ENCODE measurements at places on chromosomes 6 and 20.

- no peak for DNase-seq
These were observed 70.7 kb upstream of the TAB2 start for GRCh38 chr6:149246691-149247384.

DNA sequence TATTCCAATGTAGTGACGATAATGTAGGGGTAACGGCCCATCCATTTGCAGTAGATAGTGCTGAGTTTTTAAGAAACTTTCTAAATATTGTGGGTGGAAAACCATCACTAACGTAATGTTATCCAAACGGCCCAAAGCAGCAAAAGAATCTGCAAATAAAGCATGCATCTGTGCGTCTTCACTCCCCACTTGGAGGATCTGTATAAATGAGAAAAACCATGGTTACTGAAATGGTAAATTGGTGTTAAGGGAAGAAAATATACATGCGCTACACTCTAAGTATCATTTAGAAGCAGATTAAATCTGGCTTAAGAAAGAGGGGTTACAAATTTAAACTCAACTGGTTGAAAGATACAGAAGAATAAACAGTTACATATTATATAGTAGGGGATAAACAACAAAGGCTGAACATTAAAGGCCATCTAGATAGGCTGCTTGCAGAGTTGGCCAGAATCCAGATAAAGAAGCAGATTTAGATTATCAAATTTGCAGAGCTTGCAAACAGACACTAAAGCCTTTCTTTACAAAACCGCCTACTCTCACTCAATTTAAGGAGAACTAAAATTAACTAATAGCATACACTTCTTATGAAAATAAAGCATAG is 93.3 kb downstream of the SESN1 start:
- no peak for DNase-seq

GRCh38 chr6:109448615-109449014 is 7.0 kb downstream of the MICAL1 start:
- no peak for DNase-seq

- DNase-seq, result no peak
These were observed 203.6 kb downstream of the GMPR start for GRCh38 chr6:16442031-16442430.

GRCh38 chr6:7473805-7474719 is 67.4 kb upstream of the DSP start:
- no peak for DNase-seq

DNA sequence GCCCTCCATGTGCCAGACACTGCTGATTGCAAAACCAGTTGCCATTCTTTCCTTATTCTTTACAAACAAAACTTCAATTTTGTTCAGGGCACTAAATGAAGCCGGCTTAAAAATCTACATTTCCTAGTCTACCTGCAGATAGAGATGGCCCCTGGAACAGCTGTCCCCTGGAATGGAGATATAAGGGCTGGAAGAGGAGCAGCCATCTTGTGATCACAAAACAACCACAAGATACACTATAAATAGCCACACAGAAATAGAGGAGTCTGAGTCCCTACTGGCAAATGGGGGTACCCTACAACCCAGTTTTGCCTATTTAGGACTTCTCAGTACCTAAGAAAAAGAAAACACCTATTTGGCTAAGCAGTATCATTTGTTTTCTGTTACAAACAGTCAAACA is 115.9 kb upstream of the BEND6 start:
- no peak for DNase-seq

DNA sequence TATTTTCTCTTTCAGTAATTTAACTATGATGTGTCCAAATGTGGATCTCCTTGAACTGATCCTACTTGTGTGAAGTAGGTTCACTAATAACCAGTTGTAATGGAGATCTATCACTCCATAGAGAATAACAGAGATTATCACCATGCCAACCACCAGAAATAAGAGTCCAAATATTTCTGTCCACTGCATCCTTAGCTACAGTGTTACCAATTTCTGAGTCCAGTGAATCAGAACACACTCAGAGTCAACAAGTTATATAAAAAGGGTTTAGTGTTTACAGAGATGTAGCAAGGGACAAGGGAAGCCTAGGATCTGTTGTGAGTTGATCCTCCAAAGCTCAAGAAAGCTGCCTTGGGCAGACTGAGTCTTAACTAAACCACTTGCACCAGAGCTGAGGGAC is 882.8 kb downstream of the TBC1D32 start:
- DNase-seq, result no peak

DNA sequence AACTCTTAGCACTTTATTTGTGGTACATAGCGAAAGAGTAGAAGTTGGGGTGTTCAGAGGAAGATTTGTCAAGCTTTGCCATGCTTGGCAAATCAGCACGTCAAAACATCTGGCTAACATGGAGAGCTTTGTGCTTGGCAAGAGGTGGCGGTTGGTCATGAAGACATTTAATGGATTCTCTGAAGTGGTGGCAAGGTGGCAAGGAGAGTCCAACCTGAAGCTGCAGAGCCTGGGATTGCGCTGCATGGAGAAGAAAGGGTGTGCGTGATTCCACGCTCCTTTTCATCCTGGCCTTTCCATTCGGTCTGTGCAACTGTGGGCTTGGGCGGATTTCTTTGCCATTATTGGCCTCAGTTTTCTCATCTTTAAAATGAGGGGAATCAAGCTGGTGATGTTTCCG is 3.1 kb downstream of the PYGB start:
- DNase-seq, result no peak

DNA sequence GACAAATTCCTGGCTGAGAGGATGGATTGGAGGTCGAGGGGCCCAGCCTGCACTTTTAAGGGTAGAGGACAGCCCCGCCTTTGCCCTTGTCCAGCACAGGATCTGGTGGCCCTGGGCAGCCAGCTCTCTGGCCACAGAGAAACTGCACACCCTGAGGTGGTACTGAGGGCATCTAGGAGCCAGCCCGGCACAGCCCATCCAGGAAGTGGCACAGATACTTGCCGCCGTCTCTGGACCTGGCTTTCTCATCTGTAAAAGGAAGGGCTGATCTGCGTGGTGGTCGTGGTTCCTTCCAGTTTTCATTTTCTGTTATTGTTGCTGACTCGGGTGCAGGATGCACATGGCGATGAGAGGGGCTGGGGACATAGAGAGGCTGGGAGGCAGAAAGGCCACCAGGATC is 16.0 kb upstream of the SLC22A7 start:
- DNase-seq, result no peak

DNA sequence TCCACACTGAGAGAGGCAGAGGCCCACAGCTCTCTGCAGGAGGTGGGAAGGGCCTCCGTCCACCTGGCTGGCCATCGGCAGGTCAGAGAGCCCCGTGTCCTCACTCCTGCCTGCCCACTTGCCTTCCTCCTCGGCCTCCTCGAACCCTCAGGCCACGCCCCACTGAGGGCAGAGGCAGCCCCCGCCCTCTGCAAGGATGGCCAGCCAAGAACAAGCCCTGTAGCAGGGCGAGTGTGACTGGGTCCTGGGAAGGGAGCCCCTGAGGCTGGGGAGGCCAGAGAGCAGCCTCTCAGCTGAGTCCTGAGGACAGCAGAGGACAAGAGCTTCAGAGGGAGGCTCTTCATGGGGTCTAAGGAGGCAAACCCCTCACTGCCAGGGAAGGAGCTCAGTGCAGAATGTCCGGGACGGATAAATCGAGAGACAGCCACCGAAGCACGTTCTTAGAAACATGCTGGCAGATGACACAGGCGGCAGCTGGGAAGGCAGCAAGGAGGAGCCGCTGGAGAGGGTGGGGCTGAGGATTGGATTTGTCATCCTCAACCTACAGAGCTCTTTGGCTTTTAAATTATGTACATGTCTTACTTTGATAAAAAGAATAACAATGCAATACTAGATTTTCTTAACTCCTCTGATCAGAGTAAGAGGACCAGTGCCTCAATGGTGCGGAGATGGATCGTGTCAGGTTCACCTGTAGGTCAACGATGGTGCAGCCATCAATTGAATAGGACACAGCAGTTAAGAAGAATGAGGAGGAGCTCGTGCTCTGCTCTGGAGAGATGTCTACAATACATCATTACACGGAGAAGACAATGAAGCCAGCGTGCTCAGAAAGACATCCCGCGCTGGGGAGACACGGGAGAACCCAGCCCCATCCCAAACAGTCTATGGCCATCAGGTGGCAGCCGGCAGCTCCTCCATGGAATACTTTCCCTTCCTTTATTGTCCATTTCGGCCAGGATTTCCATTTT is 53.0 kb downstream of the GNAS-AS1 start:
- DNase-seq, result no peak

GRCh38 chr6:5435449-5435848 is 174.1 kb downstream of the FARS2 start:
- peak; percentile 82 for DNase-seq

DNA sequence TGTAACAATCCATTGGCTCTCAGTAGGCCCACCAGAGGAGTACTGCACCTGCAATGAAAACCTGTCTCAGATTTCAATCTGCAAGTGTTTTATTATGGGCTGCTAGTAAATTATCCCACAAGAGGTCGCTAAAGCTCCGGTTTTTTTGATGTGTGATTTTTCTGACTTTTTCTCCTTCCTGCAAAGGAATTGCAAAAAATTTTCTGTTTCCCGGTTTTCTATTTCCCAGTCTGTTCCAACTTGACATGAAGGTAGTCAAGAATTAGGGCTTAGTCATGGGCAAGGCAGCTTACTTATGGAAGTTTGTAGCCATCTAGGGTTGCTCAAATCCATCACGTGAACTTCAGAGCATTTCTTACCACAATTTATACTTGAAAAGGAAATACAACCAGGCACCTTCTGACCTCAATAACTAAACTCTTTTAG is 38.5 kb upstream of the AHI1 start:
- DNase-seq, result peak; percentile 93

DNA sequence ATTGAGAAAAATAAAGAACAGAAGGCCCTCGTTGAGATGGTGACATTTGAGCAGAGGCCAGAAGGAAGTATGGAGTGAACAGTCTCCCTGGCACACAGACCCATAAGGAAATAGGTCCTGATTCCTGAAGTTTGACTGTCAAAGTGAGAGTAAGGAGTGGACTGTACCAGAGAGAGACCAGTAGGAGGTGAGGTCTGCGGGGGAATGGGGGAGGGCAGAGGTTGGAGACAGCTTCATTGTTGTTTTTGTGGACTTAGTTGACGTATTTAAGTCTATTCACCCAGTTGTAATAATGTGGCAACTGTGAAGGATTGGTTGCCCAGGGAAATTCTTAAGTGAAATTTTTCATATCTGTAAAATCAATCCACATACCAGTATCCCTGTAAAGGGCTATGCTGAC is 110.7 kb downstream of the TFAP2B start:
- DNase-seq, result no peak

- no peak for DNase-seq
These were observed 8.6 kb downstream of the GABRR1 start for GRCh38 chr6:89208551-89208950.

DNA sequence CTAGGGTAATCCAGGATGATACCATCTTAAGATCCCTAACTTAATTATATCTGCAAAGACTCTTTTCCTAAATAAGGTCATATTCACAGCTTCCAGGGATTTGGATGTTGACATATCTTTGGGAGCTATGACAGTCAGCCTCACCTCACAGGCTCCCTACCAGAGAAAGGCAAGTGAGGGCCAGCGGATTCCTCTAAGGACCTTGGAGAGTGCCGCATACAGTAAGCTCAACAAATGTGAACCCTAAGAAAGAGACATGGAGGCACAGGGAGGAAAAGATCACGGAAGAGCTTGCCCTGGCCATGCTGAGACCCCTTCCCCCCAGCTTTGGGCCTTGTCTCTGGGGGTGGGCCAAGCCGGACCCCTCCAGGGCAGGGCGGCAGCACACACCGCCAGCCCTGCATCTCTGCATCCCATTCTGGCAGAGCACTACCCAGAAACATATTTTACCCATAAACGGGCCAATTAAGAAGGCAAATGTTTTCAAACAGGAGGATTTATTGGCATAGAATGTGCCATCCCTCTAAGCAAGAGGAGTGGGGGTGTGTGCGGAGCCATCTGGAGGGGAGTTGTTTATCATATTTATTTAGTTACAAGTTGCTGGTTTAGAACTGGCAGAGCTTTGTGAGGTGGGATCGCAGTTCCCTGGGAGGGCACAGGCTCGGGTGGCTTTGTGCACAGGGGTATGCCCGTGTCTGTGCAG is 55.4 kb downstream of the CHMP4B start:
- DNase-seq, result no peak

- peak; percentile 11 for DNase-seq
These were observed 966.6 kb upstream of the SLC35B3 start for GRCh38 chr6:9401960-9402359.

- DNase-seq, result peak; percentile 54
These were observed 88.6 kb downstream of the LIN28B start for GRCh38 chr6:105045526-105045925.

DNA sequence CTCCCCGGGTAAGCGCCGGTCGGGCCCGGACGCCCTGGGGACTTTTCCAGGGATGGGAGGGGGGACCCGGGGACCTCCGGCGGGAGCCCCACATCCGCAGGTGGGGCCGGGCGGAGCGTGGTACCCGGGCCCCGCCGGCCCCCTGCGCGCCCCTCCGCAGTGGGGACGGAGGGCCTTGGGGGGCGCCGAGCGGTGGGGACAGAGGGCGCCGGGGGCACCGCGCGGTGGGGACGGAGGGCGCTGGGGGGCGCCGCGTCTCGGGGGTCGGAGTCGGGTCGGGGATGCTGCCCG is 270 bp downstream of the PLEKHG1 start:
- DNase-seq, result no peak

DNA sequence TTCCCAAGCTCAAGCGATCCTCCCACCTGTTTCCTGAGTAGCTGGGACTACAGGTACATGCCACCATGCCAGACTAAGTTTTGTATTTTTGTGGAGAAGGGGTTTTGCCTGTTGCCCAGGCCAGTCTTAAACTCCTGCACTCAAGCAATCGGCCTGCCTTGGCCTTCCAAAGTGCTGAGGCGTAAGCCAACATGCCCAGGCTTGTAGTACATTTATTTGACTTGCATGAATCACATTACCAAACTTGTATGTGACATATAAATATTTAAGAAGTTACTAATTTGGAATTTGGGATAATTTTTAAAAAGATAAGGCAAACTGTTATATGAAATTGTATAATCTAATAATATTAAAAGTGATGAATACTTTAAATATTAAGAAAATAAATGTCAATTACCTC is 157.6 kb downstream of the MCHR2 start:
- no peak for DNase-seq

DNA sequence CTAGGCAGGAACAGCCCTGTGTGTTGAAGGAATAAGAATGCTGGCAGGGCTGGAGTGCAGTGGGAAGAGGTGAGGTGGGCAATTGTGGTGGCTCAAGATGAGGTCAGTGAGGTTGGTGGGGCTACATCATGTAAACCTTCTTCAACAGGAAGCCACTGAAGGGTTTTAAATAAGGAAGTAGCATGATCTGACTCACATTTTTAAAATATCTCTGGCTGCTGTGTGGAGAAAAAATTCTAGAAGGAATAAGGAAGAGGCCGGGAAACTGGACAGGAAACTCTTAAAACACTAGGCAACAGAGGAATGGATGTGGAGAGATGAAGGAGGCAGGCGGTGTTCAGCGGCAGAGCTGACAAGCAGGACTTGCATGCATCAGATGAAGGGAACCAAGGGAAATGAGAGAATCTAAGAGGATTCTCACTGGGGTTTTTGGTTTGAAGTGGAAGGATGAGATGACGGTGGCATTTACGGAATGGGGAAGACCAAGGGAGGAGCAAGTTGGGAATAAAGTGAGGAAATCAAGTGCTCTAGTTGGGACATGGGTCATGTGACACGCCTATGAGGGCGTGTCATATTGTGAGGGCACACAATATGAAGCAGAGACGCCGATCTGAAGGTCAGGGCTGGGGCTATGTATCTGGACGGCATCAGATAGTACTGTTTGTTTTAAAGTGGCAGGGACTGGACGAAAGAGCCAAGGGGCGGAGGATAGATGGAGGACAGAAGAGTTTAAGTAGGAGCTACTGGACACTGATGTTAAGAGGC is 18.2 kb downstream of the TMEM242 start:
- DNase-seq, result peak; percentile 32

- DNase-seq, result peak; percentile 26
These were observed 94.1 kb upstream of the KCNG1 start for GRCh38 chr20:51116765-51117686.

GRCh38 chr6:151027295-151027747 is 161.8 kb downstream of the MTHFD1L start:
- DNase-seq, result no peak

Measured in fibroblast of skin of right quadriceps (primary cell).